ENCODE measurements at places on chromosomes 16 and 17.

DNA sequence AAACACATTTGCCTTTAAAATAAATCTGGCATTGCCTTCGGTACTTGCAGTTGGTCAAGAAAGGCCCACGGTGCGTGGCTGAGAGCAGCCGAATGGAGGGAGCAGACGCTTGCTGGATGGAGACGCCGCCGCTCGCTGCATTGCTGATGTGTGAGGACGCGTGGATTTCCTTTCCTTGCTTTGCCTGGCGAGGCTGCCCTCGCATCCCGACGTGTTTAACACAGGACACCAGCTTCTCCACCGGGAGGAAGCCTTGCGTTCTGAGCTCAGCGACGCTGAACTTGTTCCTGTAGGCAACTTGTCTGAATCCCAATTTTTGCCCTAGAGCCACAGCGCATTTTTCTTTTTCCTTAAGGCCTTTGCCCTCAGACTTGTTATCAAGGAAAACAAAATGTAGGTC lies 45.8 kb downstream of the COX4I1 start:
- DNase-seq = no peak

- DNase-seq = no peak
These were observed 90.9 kb upstream of the PLCG2 start for GRCh38 chr16:81688182-81688581.

GRCh38 chr17:75637143-75637538 lies 3.9 kb downstream of the SMIM5 start:
- no peak for DNase-seq

GRCh38 chr17:31275116-31275515 lies 21.9 kb downstream of the OMG start:
- no peak for DNase-seq

DNA sequence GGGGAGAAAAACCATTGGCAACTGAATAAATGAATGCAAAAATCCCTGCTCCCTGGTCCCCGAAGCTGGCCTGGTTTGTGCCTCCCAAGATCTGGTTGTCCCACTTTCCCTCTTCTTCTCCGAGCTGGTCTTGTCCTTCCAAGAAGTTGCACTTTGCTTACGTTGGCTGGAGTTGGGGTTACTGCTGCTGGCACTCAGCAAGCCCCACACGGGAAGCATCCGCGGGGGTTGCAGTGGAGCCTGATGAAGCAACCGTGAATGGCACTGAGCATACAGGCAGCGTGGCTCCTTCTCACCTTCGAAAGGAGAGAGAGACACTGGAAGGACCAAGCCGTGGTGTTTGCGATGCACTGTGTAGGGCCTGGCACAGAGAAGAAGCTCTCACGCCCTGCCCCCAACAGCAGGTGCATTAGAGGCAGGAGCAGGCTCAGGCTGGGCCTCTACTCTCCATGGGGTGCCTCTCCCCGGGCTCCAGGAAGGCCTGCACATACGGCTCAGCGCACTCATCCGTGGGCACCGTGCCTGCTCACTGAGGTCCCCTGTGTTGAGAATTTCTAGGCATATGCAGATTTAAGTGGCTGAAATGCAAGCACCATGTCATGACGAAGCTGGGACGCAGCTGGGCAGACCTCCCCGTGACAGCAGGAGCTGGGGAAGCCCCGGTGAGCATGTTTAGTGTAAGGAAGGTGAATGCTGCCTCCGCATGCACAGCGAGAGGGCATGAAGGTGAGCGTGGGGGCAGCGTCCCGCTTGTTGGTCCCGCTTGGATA lies 12.1 kb downstream of the CA5A start:
- DNase-seq = no peak

GRCh38 chr16:67137605-67138004 lies 13.2 kb downstream of the B3GNT9 start:
- no peak for DNase-seq

GRCh38 chr16:82655072-82655714 lies 28.4 kb downstream of the CDH13 start:
- peak; percentile 50 for DNase-seq

DNA sequence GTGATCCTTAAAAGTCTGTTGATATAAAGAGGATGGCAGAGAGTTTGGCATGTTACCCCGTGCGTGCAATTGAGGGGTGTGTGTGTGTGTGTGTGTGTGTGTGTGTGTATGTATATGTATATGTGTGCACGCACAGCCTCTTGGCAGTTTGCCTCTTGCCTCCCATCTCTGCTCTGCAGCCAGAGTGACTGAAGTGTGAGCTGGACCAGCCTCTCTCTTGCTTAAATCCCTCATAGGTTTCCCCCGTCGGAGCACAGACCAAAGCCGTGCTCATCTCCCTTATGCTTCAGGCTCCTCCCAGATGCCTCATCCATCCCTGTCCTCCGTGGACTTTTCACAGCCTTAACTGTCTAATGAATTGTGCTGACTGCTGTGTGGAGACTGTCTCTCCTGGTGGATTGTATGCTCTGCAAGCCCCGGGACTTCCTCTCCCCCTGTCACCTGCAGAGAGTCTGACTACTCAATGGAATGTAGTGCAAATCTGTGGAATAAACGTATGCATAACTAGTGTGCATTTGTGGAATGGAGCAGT lies 413.5 kb downstream of the CPPED1 start:
- no peak for DNase-seq

DNA sequence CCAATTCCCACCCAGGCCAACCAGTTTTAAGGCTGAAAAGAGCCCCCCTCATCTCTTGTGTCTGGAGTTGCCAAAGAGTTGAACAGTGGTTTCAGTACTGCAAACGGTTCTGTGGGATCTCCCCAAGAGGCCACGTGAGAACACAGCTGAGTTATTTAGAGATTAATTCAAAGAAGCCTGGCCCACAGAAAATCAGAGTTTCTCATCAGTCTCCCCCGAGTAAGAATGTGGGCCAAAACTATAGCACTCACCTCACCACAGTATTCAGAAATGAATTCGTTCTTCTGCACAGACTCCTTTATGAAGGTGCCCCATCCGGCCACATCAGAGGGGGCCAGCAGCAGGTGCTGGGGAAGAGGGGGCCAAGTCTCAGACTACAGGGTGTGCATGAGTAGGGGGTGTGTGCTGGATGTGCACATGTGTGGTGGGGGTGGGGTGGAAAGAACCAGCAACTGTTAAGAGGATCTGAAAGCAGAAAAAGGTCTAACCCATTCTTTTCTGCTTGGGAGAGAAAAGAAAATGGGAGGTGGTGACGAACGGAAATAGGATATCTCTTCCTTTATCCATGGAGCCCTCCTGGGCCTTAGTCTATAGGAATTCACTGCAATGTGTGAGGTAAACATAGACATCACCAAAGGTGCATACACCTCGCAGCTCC lies 22.6 kb downstream of the CNTNAP1 start:
- DNase-seq = no peak

DNA sequence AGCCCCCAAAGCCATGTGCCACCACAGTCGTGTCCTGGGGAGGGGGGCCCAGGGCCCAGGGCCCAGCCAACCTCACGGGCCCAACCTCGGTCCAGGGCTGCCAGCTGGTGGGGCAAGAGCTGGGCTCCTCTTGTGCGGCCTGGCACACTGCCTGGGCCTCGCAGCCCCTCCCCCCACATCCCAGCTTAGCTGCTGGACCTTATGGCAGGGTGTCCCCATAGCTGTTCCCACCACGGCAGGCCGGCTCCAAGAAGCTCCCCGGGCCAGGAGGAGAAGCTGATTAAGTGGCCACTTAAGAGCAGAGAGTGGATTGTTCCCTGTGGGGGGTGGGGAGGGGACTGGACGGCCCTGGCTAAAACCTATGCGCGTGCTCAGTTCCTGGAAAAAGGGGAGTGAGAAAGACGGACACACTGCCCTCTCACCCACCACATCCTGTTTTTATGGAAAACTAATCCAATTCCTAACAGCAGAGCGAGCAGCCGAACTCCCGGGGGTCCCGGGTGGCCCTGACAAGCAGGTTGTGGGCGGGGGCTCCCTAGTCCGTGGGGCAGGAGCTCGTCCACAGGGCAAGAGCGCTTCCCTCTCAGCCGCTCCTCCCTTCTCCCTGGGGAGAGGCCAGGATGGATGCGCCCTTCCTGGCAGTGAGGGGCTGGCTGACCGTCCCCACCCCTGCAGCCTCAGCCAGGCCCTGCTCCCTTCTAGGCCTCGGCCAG lies 16.8 kb downstream of the PIEZO1 start:
- no peak for DNase-seq

Data from BJ (cell line).